HEK293T (cell line): ENCODE measurements at places on chromosomes 7 and 10.

GRCh38 chr7:41928781-41929180 is 225.9 kb upstream of the INHBA start:
- DNase-seq, result no peak

DNA sequence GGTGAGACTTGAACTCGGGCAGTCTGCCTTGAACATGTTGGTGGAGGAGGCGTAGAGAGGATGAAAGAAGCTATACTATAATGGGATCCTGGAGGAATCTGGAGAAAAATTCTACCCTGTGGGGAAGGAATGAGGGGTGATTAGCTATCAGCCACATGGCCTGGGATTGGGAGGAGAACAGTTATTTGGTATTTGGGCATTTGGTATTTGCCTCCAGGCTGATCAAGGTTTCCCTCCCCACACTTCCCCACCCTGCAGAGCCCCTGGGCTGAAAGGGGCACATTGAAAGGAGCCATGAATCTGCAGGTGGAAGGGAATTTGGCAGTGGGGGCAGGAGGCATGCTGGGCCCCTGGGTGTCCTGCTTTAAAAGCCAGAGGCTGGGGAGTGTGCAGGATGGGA is 235.3 kb downstream of the INHBA start:
- no peak for DNase-seq

DNA sequence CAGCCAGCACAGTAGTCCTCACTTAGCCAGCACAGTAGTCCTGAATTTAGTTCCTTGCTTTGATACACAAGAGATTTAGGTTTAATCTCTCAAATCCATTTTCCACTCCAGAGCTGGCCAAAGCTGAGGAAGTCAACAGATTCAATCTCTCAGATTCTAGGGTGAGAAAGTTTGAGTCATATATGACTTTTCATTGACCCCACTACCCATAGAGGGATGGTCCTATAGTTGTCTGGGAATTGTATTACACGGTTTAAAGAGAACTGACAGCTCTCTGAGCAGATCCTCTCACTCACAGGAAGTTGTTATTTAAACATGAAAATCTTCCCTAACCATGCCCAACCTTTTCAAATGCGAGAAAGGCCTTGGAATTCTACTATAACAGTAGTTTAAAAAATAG is 641.8 kb upstream of the SEMA3D start:
- DNase-seq, result no peak

DNA sequence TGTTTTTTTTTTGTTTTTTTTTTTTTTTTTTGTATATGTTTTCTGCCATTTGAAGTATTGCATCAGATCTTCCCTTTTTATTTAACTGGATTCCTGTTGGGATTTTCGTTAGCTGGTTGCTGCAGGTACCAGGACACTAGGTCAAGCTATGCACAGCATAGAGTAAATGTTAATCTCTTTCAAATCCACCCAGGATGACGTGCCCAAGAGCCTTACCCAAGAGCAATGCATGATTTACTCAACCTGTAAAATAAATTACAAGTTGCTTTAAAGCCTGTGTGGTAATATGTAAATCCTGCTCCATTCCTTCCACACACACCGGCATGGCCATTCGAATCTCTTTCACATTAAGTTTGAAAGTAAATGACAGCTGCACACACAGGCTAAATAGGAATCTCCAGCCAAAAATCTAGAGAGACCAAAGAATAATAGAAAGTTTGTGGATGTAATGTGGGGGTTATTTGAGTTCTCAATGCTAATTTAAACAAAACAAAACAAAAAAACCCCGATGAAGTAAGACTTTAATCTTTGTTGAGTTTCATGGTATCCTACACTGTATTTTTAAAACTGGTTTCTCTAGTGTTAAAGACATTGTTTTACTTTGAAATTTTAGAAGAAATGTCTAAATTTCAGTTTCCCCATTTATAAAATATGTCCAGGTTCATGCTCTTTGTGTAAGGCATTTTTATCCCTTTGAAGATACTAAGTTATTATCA is 167.9 kb downstream of the FRMD4A start:
- DNase-seq, result no peak

GRCh38 chr10:24685958-24686540 is 37.6 kb downstream of the ARHGAP21 start:
- no peak for DNase-seq

DNA sequence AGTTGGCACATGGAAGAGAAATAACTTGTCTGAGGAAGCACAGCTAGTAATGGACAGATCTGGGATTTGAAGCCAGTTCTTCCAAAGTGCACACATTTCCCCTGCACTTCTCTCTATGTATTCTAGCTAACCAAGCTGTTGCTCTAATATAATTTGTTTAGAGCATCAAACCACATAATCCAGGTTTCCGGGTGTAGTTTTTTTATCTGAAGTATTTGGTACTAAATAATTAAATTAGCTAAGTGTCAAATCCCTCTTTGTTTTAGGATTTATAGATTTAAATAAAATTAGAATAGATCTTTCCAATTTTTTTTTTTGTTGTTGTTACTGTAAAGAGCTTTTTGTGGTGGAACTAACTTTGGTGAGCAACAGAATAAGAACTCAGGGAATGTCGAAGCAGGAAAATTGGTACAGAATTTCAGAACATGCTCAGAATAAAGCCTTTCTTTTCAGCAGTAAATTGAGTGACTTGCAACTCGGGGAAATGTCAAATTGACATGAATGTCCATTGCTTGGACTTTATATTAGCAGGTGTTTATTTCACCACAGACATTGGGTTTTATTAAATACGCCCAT is 33.7 kb downstream of the CAMK1D start:
- DNase-seq, result no peak

DNA sequence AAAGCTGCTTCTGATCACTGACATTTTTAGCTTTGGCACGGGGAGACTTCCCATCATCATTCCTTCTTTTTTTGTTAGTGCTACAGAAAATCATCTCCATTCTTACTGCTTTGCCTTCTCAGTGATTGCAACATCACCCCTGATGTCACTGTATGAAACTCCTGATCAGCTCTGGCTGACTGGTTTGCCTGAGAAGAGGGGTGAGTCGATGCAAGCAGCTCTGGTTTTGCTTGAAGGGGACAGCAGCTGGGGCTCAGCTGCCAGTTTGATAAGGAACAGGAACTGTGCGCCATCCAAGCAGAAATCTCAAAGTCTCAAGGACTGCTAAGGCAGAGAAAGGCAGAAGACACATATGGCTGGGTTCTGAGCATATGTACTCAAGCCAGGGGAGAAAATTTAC is 808.5 kb upstream of the CELF2 start:
- no peak for DNase-seq

- no peak for DNase-seq
Observed at GRCh38 chr10:129400426-129400825, 66.6 kb upstream of the MGMT start.

GRCh38 chr7:19508821-19509220 is 200.0 kb downstream of the POLR1F start:
- DNase-seq, result no peak

DNA sequence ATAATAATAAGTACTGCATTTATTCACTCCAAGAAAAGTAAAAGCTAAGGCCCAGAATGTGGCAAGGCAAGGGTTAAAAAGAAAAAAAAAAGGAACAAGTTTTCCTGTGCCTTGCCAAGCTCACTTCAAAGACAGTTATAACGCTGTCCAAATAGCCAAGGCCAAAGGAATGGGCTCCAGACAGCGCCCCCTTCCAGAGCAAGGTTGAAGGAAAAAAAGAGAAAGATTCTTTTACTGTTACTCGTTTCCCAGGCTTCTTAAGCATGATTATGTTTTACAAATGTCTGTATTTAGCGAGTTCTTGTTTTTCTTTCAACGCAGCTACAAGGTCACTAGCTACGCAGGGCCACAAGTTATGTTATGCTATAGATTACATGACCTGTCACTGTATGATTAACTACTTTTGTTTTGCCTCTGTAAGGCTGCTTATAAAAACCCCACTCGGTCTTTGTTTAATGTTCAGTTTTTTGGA is 9.1 kb upstream of the EIF4H start:
- no peak for DNase-seq

GRCh38 chr7:96303686-96304443 is 18.0 kb downstream of the SLC25A13 start:
- DNase-seq, result no peak

- no peak for DNase-seq
Observed at GRCh38 chr10:47060356-47060755, 149.1 kb downstream of the PTPN20 start.

DNA sequence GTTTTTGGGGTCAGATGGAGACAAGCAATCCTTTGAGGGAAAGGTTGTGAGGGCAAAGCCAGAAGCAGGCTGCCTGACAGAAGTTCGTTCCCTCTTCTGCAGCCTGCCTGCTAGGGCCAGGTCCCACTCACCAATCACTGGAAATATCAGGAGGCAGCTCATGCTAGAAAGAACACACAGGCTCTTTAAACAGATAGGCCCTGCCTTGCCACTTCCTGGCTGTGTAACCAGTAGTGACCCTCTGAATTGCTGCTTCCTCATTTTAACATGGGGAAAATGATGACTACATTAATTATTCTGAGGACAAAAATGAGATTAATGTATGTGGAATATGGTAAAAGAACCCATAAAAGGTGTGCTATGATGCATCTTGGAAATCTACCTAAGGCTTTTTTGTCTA is 50.5 kb upstream of the MRLN start:
- DNase-seq, result no peak

GRCh38 chr7:115230882-115231571 is 309.1 kb downstream of the MDFIC start:
- no peak for DNase-seq
